ENCODE measurements at places on chromosomes 7 and 10.
A peak's percentile ranks its signal among the peaks of the same experiment; 100 is the strongest.

DNA sequence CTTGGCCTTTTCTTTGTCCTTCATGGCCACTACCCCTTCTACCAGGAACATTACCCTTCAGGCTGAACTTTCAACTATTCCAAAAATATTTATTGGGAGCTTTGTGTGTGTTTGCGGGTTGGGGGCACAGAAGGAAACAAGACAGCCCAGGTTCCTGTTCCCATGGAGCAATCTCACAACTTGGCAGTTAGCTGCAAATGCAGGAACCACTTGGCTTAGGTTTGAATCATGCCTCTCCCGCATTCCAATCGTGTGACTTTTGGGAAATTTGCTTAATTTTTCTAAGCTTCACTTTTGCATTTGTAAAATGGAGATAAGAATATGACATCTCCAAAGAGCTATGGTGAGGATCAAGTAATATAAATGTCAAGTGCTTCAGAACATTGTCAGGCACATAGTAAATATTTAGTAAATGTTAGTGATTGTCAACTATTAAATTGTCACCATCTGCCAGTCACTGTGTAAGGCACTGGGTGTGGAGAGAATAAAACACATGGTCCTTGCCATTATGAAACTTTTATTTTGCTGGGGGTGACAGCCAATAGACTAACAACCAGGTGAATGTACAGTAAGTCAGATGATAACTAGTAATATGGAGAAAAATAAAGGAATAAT lies 277.1 kb downstream of the SNX13 start:
- no peak for DNase-seq

DNA sequence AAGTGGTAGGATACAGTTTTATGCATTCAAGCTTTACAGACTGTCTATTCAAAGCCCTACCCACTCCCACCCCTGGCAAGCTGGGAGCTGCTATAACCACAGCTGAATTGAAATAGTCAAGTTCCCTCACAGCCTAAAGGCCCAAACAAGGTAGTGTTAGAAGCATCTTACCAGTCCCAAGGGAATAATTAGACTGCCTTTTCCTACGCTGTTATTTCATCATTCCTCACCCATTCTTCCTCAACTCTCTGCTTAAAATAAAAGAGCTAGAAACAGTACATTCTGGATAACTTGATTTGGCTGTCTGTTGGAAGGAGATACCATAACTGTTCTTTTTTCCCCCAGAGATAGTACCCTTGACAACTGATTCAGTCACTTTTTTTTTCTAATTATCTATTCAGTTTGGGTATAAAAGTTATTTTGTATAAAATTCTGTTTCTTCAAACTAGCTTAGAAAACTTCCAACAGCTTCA lies 54.0 kb downstream of the RAPGEF5 start:
- DNase-seq: no peak

- DNase-seq: no peak
These were observed 1511.9 kb downstream of the REEP3 start for GRCh38 chr10:65032867-65033769.

DNA sequence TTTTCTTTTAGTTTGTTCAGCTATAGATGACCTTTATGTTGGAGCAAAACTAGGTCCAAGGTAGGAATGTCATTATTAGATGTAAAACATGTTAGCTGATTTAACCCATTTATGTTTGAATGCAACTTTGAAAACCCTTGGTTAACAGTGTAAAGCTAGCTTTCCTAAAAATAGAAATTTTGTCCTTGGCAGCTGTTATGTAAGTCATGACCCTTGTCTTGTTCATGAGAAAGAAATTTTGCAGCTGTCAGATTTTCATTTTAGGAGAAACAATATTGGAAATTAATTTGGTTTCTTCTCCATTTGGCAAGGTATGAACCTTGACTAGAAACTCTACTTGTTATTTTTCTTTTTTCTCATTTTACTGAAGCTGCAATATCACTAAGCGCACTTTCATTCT lies 23.9 kb upstream of the CCAR1 start:
- DNase-seq: no peak

GRCh38 chr10:7239312-7239985 lies 171.4 kb downstream of the SFMBT2 start:
- peak; percentile 66 for DNase-seq

DNA sequence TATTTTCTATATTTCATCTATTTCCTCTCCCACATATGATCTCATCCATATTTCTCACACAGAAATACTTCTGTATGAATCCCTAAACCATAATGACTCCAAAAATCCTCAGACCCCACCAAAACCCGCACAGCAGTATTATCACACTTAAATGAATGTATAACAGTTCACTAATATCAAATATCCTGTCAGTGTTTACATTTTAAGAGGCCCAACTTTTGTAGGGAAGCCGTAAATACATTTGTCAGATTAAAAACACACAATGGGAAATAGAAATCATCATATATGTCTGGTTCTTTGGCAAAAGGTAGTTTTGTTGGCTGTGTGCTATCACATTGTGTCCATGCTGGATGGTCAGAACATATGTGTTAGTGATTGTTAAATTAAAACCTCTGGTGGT lies 4.2 kb downstream of the AUTS2 start:
- no peak for DNase-seq

GRCh38 chr10:51076299-51076841 lies 2.1 kb downstream of the PRKG1 start:
- DNase-seq: no peak

DNA sequence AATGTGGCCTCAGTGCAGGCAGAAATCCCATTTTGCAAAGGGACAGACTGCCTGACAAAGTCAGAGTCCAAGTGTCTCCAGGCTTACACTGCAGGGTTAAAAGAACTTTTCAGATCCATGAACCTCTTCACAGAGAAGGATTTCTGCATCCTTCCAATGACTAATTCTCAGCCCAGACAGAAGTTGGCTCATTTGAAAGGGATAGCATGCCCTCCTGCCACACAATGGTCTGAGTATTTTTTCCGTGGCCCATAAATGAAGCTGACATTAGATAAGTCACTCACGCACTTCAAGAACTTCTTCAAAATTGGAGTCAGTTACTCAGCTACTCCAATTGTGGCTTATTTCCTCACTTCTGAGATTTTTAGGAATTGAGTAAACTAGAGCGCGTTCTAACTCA lies 170.2 kb downstream of the PLXNA4 start:
- DNase-seq: no peak

- DNase-seq: no peak
These were observed 270.1 kb downstream of the STK31 start for GRCh38 chr7:23980081-23980480.

GRCh38 chr7:32145911-32146310 lies 75.7 kb upstream of the PDE1C start:
- no peak for DNase-seq

DNA sequence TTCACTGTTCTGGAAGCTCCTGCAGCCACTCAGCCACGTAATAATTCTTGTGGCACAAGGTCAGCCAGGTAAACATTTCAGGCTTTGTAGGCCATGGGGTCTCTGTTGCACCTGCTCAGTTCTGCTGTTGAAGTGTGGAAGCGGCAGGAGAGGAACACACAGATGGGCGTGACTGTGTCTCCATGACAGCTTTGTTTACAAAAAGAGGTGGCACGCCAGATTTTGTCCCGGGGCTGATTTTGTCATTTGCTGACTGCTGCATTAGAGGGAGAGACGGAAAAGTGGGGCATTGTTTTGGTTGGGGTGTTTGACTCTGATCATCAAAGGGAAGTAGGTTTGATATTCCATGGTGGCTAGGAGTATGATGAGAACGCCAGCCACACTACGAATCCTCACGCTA lies 103.1 kb downstream of the PRKAG2 start:
- no peak for DNase-seq

GRCh38 chr7:44348851-44349781 lies 23.7 kb upstream of the CAMK2B start:
- DNase-seq: no peak

- DNase-seq: no peak
These were observed 11.2 kb upstream of the ARPC1B start for GRCh38 chr7:99363286-99363685.

GRCh38 chr7:113087071-113087998 lies 708 bp upstream of the GPR85 start:
- peak; percentile 37 for DNase-seq

GRCh38 chr10:49285232-49285631 lies 13.7 kb upstream of the C10orf71 start:
- no peak for DNase-seq

GRCh38 chr7:158431941-158432347 lies 155.7 kb downstream of the PTPRN2 start:
- DNase-seq: no peak

DNA sequence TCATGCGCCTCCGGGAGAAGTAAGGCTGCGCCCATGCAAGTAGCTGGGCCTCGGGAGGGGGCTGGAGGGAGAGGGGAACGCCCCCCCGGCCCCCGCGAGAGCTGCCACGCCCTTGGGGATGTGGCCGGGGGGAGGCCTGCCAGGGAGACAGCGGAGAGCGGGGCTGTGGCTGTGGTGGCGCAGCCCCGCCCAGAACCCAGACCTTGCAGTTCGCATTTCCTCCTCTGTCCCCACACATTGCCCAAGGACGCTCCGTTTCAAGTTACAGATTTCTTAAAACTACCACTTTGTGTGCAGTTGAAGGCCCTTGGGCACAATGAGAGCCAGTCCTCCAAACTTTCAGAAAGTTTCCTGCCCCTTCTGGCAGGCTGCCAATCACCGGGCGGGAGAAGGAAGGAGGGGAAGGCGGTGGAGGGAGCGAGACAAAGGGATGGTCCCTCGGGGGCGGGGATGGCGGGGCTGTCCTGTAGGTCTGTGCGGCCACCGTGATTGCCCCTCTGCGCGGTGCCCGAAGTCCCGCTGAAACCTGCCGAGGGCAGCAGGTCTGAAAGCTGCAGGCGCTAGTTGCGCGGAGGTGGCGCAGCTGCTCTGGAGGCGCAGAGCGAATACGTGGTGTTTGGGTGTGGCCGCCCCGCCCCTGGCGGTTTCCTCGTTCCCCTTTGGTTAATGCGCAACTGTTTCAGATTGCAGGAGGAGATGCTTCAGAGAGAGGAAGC lies 2.1 kb downstream of the VIM start:
- DNase-seq: peak; percentile 87

GRCh38 chr7:10696064-10696463 lies 277.6 kb upstream of the PHF14 start:
- DNase-seq: no peak

- no peak for DNase-seq
These were observed 82.3 kb downstream of the HTR7 start for GRCh38 chr10:90775351-90776028.

DNA sequence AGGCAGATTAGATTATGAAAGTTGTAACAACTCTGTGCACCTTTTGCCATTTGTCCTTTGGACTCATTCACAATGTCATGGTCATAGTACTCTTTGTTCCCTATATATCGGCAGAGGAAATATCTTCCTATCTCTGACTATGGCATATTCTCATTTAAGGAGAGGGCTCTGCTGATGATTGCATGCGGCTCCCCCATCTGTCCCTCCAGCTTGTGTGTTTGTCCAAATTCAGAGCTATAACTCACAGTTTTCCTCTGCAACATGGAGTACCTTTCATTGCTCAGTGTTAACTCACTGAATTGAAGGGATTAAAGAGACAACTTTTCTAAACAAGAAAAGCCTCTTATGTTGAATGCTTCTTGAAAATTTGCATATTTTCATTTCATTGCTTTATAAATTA lies 145.5 kb downstream of the OTUD1 start:
- DNase-seq: no peak

- DNase-seq: no peak
These were observed 85.6 kb upstream of the AGR3 start for GRCh38 chr7:16967300-16967811.

- no peak for DNase-seq
These were observed 109.7 kb downstream of the RAMP3 start for GRCh38 chr7:45267262-45267661.

DNA sequence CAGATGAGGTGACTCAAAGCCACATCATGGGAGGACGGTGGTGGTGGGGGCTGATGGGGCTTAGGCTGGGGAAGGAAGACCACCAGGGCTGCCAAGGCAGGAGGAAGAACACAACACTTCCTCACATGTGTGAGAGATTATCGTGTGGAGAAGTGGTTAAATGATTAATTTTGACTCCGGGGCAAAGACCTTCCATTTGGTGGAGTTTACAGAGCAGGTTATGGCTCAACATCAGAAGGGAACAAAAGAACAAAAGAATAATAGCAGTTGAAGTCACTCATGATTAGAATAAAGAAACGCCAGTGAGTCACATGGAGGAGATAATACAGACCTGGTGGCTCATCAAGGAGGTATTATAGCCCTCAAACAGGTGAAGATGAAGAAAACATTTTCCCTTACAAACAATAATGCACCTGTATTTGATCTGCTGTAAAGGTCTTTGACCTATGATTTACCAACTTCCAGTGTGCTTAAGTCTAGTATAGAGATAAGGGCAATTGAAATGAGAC lies 170.1 kb downstream of the PKD1L1 start:
- DNase-seq: no peak

- DNase-seq: no peak
These were observed 103.8 kb upstream of the AGR3 start for GRCh38 chr7:16985621-16986020.

GRCh38 chr7:106871793-106872571 lies 6.9 kb downstream of the PIK3CG start:
- DNase-seq: no peak

DNA sequence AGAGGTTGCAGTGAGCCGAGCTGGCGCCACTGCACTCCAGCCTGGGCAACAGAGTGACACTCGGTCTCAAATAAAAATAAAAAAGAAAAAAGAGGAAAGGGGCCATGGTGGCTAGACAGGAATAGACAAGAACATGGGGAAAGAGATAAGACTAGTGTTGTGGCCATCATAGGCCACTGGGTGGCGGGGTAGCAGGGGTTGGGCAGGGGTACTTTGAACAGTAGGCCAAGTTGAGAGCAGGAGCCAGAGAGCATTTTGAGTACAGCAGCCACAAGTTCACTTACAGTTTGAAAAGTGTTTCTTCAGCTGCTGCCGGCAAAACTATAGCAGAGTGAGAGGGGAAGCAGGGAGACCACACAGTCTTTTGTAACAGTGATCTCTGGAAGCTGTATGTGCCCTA lies 656.0 kb downstream of the CNTNAP2 start:
- DNase-seq: peak; percentile 19

DNA sequence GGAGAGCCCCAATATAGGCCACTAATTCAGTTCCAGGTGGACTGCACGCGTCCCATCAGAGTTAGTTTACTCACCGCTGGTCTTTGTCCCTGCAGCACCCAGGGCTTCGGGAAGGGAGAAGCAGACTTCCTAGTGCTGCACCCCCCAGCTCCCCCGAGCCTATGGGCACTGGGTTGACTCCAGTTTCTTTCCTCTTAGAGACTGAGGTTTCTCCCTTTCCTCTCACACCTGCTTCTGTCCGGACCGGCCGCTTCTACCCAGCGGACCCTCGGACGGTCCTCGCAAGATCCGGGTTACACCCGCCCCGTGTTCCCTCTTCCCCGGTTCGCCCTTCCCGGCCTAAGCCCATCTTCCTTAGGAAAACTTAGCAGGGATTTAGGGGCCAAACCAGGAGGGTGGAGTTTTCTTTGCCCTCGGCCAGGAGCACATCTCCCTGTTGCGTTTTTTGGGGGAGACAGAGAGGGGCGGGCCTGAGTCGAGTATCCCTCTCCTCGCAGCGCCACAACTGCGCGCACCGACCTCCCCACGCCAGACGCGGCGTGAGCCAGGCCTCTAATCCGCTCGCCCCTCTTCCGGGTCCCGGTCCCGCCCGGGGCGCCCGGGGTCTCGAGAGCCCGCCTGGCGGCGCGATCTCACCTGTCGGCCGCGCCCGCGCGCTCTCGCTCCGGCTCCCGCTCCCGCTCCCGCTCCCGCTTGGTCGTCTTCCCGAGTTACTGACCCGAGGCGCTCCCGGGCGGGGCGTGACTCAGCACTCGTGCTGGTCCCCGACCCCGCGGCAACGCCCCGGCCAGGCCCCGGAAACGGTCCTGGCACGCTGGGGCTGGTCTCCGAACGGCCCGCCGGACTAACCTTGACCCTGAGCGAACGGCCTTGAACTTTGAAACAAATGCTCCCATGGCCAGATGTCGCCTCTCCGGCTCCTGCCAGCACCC lies at the start of gene AIFM2:
TSS of gene AIFM2 (minus strand) at position 728 of the 932 bp plus-strand sequence. CDS start 8,741 bp downstream, outside the sequence.
- DNase-seq: no peak

- DNase-seq: peak; percentile 78
These were observed 157.3 kb downstream of the CTTNBP2 start for GRCh38 chr7:117715784-117716445.
